ENCODE measurements at places on chromosomes 3 and 15.

DNA sequence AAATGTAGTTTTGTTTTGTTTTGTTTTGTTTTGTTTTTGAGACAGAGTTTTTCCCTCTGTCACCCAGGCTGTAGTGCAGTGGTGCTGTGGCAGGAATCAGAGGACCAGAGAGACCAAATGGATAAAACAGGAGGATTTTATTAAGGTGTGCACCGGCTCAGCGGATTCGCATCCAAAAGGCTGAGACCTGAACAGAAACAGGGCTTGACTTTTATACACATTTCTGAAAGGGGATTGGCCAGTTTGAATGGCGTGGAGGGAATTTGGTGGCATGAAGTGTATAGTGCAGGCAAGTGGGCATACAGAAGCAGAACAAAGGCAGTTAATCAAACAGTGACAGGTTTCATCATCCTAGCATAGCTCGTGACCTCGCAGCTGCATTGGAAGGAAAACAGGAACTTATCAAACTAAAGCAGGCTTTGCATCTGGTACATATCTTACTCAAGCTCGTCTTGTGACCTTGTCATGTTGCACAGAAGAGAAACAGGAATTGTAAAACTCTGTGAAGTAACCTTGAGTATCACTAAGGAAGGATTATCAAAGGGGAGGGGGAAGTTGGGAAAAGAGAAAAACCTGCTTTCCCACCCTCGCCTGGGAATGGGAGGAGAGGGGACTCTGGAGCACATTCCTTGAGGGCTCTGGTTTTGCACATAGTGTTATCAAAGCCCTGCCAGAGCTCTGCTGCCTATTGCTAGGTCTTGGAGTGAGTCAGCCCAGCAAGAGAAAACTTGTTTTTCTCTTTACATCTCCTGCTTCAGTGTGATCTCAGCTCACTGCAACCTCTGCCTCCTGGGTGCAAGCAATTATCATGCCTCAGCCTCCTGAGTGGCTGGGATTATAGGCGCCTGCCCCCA lies 38.5 kb downstream of the C3orf62 start:
- DNase-seq = peak; percentile 92

DNA sequence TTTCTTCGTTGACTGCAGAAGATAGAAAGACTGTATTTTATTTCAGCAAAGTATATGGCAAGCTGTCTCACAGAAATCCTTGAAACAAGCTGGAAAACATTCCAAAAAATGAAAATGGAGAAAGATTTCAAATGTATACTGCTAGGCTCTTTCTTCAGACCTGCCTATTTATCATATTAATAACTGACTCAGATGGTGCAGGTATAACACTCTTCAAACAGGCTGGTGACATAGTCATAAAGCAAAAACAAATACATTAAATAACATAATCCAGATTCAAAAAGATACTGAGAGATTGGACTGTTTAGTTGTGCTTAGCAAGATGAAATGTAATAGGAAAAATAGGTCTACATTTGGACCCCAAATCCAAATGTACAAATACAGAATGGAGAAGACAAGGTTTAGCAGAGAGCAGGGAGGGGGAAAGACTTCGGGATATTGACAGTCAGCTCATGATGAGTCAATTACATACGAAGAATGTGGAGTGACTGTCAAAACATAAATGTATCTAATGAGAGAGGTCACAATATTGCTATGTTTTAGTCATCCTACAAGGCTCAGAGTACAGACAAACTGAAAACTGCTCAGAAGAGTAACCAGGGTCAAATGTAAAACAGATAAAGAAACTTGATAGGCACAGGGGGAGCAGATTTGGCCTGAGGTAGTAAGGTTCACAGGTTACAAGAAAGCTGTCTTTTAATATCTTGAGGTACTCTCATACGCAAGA lies 88.7 kb downstream of the DMXL2 start:
- DNase-seq = no peak

DNA sequence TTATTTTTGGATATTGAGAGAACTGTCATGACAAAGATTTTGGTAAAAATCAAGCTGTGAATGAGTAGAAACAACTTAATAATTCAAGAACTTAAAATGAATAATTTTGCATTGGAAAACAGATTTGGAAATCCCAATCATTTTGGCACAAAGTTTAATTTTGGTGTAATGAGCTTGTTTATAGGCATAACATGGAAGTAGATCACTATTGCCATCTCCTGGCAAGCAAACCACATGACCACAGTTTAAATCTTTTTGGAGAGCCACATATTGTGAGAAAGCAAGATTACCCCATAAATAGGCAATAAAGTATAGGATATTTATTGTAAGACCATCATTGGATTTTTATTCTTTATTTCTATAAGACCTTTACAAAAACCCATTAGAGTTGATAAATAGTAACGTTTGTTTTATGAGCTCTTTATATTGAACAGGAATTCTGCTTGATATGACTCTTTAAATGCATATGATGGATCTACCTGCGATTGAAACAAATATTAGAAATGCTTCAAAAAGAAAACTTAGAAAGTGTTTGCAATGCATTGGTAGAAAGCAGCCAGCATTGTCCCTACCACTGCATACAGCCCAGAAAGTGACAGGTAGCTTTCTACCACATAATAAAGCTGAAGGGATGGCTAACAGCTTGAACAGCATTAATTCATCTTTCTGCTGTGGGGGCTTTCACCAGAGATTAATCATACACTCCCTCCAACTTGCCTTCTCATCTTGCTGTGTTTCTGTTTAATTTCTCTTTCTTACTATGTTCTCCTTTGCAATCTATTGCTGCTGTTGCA lies 766.8 kb downstream of the TBL1XR1 start:
- DNase-seq = peak; percentile 4

- DNase-seq = peak; percentile 34
Measured at GRCh38 chr15:90376789-90377188, 11.3 kb upstream of the IQGAP1 start.

DNA sequence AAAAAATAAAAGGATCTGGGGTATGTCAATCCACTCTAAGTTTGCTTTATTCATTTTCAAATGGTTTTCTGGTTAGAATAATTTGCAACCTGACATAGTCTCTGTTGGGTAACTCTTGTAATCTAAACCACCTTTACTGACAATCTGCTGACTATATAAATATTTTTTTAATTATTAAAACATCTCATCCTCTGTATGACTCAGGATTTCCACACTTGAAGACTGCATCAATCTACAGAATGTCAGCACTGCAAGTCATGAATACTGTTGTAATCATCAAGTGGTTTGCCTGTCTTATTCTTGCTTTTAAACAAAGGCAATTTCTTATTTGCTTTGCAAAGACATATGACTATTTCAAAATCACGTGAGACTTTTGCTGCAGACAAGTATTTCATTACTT lies 42.1 kb downstream of the VGLL3 start:
- no peak for DNase-seq

DNA sequence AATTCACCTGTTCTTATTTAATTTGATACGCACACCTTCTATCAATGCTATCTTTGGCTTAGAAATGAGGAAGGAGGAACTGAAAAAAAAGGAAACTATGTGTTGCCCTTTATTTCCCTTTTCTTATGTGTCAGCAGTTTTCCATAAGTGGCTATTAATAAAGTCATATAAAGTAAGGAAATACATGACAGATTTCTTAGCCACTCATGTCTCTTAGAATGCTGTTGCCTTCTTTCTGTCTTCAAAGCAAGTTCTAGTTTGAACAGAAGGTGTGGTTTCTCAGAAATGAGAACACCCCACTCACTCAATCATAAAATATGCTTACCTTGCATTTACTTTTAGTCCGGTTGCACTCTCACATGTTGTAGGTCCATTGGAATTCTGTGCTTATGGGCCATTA lies 640.5 kb upstream of the GRM7 start:
- peak; percentile 21 for DNase-seq

DNA sequence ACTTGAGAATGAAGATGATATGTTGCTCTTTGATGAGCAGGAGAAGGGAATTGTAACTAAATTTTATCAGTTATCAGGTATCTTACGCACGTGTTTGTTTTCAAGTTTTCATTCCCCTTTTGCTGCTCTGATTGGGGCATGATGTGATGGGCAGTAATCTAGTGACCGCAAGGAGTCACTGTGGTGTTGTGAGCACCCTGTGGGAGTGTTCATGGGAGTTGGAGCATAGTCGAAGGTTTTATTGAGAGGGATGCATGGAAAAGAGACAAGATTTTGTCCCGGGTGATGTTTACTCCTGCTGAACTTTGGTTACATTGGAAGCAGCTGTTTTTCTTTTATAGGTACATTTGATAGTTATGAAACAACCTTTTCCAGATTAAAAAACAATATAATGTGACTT lies 2.1 kb downstream of the FAN1 start:
- no peak for DNase-seq

GRCh38 chr3:86239946-86240345 lies 751.0 kb downstream of the VGLL3 start:
- no peak for DNase-seq

DNA sequence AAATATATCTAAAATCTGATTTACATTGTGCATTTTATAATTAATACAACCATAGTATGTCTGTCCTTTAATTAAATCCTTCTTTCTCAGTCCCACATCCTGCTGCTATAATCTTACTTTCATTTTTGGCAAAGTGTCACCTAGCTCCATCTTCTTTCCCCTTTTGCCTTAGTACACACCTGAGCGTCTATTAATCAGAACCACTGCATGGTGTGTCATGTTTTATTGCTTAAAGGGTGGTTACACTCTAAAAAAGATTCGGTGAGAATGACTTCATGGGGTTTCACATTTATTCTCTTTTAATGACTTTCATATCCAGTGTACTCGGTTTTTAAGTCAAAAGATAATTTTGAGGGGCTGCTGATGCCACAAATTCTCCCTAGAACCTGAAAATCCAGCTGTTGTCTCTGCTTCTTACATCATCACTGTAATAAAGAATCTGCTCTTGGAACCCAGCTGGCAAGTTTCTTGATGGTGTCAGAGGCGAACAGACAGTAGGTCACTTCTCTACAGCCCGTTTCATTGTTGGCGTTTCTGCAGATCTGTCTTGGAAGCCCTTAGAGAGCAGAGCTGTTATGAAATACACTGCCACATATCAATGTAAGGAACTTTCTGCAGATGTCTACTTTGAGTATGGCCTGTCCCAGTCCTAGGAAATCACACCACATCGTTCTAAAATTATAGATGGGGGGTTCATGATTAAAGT lies 99.7 kb downstream of the TIGIT start:
- DNase-seq = no peak

GRCh38 chr3:128997486-128998133 lies 3.5 kb upstream of the EFCC1 start:
- DNase-seq = no peak

DNA sequence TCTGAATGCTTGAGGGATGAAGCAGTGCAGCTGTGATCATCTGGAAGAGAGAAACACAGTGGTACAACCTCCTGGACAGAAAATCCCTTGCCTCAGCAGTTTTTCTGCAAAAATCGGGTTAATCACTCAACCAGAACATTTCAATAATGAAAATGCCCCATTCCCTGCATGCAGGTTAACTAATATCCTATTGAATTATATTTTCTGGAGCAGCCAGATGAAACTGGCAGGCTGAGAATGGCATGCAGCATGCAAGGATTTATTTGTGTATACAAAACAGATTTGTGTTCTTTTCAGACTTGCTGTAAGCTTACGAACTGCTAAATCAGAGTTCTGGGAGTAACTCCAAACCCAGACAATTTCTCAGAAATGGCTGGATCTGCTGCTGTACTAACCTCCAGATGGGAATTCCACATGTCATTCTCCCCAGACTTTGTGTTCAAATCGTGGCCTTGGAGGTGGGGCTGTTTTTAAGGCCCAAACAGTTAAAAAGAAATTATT lies 39.1 kb downstream of the SLC9A9 start:
- no peak for DNase-seq

DNA sequence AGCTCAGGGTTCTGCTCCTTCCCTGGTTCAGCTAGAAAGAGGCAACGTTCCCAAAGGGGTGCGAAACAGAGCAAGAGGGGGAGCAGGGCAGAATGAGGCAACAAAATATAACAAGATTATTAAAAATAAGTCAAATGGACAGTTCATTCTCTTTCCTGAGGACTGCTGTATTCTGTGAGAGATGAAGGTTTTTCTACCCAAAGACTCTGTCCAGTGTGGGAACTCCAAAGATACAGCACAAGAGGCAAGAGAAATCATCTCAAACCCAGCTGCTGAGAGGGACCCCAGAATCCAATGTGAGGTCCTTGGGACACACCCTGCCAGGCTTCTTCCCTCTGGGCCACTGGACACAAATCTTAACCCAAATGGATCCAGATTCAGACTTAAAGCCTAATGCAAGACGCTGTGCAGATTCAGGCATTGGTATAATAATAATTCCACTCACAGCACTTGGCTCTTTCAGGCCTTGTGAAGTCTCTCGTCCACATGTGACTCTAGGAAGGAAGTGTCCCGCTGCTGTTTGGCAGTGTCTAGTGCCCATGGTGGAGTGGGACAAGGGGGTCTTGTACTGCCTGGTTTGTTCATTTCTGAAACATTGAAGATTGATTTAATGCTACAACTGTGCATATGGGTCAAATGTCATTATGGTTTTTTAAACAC lies 14.5 kb upstream of the ARHGAP31 start:
- no peak for DNase-seq

DNA sequence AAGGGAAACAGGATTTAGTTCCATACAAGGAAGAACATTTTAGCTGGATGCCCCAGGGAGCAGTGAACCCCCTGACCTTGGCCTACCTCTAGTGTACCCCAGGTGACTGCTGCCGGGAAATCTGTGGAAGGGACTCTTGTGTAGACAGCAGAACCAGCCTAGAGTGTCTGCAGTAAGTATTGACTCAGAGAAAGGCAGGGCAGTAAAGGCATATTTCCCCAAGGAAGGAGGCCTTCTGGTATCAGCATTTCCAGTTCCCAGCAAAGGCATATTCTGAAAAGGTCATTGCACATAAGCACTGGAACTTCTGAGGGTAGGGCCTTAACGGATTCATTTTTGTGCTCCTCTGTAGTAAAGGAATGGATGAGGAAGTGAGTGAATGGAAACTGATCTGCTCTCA lies 246.2 kb downstream of the FAM43A start:
- DNase-seq = no peak

- DNase-seq = no peak
Measured at GRCh38 chr15:55003965-55004873, 192.5 kb downstream of the RSL24D1 start.

DNA sequence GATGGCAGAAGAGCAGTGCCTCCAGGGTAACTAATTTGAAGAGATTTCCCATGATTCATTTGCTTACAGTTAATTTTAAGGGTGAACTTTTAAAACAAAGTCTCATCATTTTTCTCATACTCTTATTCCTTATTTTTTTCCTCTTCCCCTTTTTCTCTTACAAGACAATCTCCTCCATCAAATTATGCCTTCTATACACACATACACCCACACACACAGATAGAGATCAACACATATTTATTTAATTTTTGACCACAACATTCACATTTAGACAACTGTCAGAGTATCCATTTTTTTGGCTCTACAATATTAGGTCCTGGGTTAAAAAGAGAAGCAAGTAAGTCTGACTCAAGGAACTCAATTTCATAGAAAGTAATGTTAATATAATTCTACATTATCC lies 37.6 kb downstream of the AAGAB start:
- DNase-seq = no peak

DNA sequence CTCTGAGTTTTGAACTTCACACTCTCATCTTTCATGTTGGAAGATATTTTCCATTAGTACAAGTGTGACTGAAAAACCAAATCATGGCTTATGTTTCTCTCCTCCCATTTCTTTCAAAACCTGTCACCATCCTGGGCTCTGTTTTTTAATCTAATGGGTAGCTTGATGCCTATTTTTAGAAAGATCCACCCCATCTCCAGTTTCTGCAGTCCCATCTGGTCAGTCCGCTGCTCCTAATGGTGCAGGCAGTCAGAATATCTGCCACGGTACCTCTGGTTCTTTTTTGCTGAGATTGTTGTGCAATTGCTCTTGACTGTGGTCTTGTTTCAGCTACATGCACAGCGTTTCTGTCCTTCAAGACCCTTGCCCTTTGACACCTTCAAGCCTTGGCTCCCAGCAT lies 240.9 kb upstream of the CADM2 start:
- no peak for DNase-seq

GRCh38 chr3:160130950-160131349 lies 94.3 kb upstream of the C3orf80 start:
- DNase-seq = no peak

All from inflammatory macrophage treated with lipopolysaccharide for 1 hour (primary cell).